ENCODE measurements at places on chromosomes 11 and 22.

- H3K27me3 ChIP-seq = peaks cover 14% of the 10 kb centered on the region
- DNase-seq = no peak
Measured at GRCh38 chr22:19714312-19715187, at the start of gene SEPTIN5. TSS of gene SEPTIN5 (plus strand) at chr22:19714503. CDS start at chr22:19714589, 86 bp downstream.

DNA sequence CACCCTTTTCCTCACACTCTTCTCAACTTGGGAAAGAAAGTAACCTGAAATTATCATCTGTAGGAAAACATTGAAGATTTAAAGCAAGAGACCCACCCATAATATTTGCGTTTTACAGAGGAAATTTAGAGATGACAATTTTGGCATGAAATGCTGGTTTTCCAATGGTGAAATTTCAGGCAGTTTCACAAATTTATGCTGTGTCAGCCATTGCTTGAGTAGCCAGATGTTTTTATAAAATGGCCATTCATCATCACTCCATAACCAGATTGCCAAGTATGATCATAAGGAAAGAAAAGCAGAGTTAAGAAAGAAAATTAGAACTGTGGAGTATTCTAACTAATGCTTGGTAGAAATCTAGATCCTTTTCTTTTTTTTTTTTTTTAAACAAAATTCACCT lies 732.9 kb downstream of the NELL1 start:
- no peaks in the 10 kb centered on the region for H3K4me1 ChIP-seq
- H3K36me3 ChIP-seq = no peaks in the 10 kb centered on the region
- no peak for DNase-seq
- no peak overlapping the region for H3K27ac ChIP-seq
- no peak overlapping the region for H3K4me3 ChIP-seq

DNA sequence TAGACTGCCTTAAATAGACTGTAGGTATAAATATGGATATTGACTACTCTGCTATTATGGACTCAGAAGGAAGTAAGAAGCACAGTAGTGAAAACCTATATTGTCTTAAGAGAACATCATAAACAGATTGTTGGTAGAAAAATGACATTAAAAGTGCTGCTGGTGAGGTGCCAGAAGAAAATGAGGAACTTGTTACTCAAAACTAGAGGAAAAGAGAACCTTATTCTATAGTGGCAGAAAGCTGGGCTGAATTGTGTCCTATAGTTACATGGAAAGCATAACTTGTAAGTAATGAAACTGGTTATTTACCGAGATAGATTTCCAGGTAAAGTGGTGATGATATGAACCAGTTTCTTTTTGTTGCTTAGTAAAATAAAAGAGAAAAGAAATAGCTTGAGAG lies 109.7 kb upstream of the CTSC start:
- no peak overlapping the region for H3K27ac ChIP-seq
- DNase-seq = no peak
- H3K4me1 ChIP-seq = no peaks in the 10 kb centered on the region
- H3K27me3 ChIP-seq = no peaks in the 10 kb centered on the region
- no peaks in the 10 kb centered on the region for H3K36me3 ChIP-seq

GRCh38 chr11:103370076-103370475 lies 260.9 kb downstream of the DYNC2H1 start:
- DNase-seq = no peak
- no peak overlapping the region for H3K27ac ChIP-seq
- no peaks in the 10 kb centered on the region for H3K27me3 ChIP-seq
- no peaks in the 10 kb centered on the region for H3K4me1 ChIP-seq

- no peak overlapping the region for H3K27ac ChIP-seq
- no peak for DNase-seq
- H3K36me3 ChIP-seq = no peaks in the 10 kb centered on the region
- peaks cover 3% of the 10 kb centered on the region for H3K27me3 ChIP-seq
- H3K4me1 ChIP-seq = no peaks in the 10 kb centered on the region
Measured at GRCh38 chr11:60332846-60333245, 5.8 kb downstream of the MS4A6E start.

Data from activated CD8-positive, alpha-beta T cell treated with anti-CD3 and anti-CD28 coated beads for 36 hours (primary cell).